Stimulated activated CD8-positive, alpha-beta memory T cell treated with anti-CD3 and anti-CD28 coated beads, Interleukin-2, amount 100 ng/mL, for 48 hours (primary cell): ENCODE measurements at places on chromosomes 6 and 20.
A peak's percentile ranks its signal among the peaks of the same experiment; 100 is the strongest.

GRCh38 chr6:23088761-23089160, 519.4 kb downstream of the HDGFL1 start:
- no peak for DNase-seq

DNA sequence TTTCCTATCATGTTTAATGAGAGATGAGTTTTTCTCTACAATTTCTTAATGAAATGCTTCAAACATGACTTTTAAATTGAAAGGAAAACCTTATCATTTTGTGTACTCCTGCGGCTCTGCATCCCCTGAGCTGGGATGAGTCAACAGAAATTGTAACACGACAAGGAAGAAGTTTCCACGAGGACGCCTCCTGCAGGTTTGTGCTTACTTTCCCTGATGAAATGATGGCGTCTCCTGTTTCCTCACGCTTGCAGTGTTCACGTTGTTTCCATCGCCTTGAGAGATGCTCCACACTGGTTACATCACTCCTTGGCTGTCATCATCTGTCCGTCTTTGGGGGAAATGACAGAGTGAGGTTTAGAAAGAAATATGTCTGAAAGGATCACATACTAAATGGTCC, 233.7 kb upstream of the ZFP64 start:
- no peak for DNase-seq

DNA sequence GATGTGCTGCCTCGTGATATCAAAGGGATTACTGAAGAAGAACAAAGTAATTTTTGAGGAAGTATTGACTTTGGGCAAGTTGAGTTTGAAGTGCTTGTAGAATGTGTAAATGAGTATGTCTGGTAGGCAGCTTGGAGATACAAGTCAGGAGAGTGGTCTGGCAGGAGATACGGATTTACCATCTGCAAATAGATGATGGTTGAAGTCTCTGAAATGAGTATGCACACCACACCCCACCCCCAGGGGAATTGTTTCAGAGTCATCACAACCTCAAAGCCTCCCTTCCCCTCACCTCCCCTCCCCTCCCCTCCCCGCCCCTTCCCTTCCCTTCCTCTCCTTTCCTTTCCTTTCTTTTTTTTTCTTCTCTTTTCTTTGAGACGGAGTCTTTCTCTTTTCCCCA, 16.4 kb upstream of the MCUR1 start:
- DNase-seq = no peak

DNA sequence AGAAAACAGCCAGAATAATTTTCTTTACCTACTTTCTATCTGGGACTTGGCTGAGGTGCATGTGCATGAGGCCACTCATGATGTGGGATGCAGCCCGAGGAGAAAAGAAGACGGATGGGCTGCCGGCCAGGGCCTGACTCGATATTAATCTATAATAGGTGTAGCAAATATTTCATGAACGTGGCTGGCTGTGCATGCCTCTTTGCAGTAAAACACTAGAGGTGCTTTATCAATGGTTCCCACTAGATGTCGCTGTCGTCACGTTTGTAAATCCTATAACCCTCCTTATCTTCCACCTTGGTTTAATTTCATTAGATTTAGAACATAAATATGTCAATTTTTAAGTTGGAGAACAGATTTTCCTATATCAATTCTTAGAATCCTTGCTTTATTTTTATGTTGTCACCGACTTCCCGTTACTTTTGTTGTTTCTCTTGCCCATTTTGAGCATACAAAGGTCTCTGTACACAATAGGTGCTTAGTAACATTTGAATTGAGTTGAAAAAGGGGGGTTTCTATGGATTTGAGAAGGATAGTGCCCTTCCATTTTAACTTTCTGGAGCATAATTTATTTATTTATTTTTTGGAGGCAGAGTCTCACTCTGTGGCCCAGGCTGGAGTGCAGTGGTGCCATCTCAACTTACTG, 19.6 kb upstream of the FERMT1 start:
- DNase-seq = no peak

DNA sequence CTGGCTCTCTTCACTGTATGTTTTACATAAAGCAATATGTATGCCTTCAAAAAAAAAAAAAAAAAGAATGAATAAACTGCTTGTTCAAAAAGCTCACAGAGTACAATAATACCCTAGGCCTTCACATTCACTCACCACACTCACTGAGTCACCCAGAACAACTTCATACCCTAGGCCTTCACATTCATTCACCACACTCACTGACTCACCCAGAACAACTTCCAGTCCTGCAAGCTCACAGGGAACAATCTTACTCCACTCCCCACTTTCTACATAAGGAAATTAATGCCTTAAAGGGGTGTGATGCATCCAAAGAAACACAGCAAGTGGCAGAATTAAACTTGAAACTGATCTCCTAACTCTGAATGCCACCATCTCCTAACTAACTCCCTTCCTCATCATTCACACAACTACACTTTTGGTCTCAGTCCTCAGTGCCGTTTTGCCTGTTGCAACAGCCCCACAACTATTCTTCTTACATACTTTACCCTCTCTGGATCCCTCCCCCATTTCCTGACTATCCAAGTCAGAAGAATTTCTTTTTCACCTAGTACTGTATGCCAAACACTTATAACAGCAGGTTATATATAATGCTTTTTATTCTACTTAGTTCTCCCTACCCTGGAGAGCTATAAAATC, 34.2 kb downstream of the NHSL1 start:
- DNase-seq = no peak

DNA sequence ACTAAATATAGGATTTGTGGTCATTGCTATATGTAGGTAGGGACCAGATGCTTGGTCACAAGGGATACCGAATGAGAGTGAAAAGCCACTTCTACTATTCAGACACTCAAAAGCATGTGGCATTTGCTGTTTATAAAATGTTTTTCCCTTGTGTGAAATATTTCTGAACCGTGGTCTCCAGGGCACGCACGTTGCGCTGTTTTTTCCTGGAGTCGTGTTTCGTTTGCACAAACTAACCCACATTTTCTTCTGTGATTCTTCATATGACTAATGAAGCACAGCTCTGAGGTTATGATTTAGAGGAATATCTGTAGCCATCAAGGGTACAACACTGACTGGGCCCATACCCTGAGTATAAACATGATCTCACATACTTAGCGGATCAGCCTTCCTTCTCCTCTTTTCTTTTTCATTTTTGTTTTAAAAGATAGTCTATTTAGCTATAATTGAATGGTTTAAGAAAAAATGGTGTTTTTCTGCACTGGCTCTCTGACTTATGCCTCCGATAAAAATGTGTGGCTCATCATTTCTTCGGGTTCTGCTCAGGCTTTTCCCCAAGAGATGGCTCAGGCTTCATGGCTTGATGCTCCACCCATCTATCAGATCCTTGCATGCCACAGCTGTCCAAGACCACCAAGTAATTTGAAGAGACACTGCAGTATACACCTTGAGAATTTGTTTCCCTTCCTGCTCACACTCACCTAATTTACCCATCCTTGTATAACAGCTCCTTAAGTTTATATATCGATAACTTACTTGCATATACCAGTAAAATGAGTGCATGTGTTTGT, 59.9 kb upstream of the HBS1L start:
- DNase-seq = peak; percentile 50

DNA sequence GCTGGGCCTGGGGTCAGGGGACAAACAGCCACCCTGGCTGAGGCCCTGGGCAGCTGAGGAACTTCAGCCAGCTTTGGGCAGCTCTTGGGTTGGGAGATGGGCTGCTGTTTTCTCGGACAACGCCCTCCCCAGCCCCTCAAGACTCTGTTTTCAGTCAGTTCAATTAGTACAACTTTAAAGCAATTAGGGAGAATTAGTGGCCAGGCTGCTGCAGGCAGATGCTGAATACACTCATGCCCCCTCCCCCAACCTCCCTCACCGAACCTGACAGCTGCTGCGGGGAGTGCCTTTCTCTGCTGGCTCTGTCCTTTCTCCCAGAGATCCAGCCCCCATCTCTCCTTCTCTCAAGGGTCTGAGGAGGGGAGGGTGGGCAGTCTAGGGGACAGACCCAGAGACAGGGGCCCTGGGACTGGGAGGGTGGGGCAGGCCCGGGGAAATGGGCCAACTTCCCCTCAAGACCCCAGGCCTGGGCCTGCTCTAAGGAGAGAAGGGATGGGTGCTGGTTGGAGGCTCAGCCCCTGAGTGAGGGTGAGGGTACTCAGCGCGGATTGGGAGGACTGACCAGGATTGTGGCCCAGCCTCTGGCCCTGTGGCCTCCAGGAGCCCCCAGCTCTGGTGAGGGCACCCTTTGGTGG, 17.8 kb upstream of the MYT1 start:
- DNase-seq = no peak

GRCh38 chr6:152206072-152206818, 398.8 kb downstream of the ESR1 start:
- peak; percentile 34 for DNase-seq

GRCh38 chr20:44358776-44359175, 3.3 kb downstream of the HNF4A start:
- no peak for DNase-seq

DNA sequence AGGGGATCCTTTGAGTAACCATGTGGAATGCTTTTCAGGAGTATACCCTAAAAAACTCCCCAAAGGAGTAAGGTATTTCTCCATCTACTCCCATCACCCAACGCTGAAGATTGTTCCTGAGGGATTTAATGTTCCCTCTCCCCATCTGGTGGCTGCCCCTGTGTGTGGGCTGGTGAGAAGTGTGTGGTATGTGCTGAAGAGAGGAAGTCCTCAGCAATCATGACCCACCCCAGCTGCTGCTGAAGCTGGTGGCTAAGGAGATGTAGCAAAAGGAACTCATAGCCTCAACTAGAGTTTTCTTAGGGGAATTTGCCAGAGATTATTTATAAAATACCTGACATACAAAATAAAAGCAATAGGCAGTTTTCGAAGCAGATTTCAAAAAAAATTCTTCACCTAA, 114.3 kb upstream of the JAG1 start:
- DNase-seq = no peak

DNA sequence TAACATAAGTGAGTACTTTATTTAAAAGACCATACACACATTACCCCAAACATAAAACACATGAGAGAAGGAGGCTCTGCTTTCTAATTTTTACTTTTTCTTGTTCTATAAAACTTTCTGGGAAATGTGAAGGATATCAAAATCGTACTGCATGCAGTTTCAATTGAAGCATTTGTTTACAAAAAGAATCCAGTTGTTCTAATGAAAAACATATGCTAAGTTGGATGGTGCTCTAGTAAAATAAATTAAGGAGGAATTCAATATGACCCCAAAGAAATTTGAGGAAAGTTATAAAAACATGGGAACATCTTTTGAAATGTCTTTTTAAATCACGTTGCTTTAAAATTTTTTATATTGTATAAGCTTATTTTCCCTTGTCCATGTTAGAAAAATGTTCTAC, 37.6 kb downstream of the OR2B6 start:
- no peak for DNase-seq

DNA sequence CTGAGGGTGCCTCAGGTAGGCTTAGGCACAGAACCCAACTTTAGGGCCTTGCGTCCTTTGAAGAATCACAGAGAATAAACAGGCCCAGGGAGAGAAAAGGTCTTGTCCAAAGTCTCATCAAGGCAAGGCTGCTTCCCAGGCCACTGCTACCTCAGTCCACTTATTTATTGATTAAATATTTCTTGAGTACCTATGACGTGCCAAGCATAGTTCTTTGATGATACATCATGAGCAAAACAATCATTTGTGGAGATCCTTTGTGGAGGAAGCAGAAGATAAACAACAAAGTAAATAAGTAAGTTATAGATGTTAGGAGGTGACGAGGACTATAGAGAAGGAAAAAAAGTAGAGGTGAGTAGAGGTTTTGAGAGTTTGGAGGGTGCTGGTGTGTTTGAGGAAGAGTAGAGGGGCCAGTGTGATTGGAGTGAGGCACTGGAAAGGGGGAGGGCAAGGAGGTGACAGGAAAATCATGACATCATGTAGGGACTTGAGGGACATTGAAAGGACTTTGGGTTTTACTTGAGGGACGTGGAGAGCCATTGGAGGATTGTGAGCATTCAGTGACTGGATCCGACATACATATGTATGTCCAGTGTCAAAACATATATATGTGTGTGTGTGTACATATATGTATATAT, 14.1 kb upstream of the CHMP4B start:
- DNase-seq = no peak

DNA sequence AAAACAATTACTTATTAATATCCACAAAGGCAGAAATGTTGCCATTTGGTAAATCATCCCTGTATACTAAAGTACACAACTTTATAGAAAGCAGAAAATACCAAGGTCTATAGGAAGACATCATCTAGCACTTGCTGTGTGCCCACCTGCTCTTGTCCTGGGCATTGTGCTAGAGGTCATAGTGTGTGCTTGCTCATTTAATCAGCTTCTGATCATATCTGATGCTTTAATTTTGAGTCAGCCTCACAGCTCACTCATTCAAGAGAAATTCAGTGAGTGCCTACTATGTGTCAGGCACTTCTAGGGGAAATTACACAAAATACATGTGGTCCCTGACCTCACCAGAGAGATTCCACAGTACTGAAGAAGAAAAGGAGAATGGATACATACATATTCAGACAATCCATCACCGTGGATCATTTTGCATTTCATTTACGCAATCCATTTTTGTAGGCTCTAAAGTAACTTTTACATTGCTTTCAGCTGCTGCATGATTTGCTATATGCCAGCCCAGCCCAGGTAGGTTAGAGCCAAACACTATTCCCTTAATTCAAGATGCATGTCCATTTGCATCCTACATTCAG, 167.9 kb upstream of the MCHR2 start:
- no peak for DNase-seq

DNA sequence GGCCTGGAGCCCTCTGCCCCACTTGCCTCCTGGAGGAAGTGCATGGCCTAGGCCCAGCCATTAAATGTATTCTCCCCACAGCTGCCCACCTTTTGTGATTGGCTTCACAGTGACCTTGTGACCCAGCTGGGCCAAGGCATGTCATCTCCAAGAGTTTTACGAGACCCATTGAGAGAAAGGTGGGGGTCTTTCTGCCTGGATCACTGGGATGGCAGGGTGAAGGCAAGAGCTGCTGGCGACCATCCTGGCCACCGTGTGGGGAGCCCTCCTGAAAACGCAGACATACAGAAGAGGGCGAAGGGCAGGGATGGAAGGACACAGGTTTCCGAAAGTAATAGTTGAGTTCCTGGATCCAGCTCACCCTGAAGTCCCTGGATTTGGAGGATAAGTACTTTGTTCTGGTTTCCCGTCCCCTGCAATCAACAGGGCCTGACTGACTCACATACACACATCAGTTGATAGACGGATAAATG, 12.3 kb upstream of the SPO11 start:
- no peak for DNase-seq
